ENCODE measurements at places on chromosomes 12 and 14.

GRCh38 chr12:127803545-127803944, 463.4 kb upstream of the TMEM132C start:
- DNase-seq, result no peak

DNA sequence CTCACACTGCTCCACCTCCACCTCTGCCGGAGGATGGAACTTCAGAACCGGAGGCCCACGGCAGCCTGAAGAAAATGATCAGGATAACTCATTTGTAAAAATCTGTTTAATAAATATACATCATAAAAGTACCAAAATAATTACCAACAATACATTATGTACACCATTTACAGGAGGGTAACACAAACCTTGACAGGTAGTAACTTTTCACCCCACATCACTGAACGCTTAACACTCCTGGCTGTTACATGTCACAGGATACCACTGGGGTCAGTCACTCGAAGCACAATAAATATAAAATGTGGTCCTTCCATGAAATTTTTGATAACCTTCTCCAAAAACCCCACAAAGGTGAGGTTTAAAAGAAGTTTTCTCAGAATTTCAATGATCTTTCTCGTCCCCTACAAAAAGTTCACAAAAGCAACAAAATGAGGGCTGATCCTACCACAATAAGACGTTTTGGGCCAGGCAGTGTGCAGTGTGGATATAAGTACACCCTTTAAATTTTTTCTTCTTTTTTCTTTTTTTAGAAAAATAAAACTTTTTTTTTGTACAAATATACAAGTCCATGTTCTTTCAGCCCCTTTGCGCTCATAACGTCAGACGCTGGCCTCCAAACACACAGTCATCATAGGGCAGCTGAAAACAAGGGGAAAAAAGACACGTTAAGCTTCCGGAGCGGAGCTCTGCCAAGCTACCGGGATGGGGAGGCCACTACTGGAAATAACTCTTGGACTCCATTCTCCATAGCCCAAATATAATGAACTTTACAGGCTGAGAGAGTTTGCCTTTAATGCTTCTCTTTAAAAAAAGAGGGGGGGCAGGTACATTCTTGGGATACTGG, 2.9 kb downstream of the NFKBIA start:
- DNase-seq, result no peak

DNA sequence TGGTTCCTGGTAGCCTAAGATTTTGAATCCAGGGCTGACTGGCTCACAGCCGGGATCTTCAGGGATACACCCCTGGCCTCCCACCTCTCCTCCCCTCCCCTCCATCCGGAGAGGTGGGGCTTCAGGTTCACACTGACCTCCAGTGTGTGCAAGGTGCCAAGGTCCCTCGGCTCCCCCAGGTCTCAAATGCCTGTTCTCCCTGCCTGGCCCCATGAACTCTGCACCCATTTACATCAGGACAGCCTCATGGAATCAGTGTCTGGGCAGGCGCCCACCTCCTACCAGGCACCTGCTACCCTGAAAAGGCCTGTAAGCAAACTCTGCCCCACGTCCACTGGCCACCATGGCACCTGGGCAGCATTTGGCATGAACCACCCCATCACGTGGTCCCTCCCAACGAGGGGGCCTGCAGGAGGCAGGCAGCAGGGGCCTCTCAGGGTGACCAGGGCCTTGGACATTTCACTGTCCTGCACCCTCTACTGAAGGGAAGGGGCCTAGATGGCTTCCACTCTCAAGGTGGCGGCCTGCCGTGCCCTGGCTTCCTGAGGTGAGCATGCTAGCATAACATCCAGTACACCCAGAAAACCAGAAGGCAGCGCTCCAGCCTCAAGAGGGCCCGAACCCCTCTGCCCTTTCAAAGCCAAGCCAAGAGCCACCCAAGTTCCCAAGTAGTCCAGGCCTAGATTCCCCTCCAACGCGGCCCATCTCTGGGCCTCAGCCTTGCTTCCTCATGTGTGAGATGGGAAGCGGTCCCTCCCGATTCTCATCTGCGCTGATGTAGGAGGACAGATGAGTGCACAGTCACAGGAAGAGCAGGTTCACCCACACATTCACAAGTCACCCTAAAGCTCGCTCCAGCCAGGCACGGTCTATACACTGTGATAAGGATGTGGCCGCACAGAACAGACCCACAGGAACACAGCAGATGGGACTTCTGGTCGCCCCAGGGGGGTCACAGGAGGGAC, 37.3 kb downstream of the CCDC85C start:
- no peak for DNase-seq

DNA sequence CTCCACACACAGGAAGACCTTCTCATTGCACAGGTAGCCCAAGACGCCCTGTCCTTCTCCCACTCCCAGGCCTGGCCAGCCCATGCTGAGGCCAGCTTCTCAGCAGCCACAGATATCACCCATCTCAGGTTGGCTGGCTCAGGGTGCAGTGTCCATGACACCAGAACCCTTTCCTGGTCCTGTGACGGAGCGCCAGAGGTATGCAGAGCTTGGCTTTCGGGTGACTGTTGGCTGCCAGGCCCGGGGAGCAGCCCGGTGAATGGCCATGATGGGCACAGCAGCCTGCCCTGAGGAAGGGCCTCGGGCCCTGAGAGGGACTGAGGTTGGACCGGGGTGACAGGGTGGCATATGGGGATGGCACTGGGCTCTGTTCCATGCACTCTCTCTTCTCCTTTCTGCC, 173.4 kb downstream of the TSPAN9 start:
- peak; percentile 84 for DNase-seq

DNA sequence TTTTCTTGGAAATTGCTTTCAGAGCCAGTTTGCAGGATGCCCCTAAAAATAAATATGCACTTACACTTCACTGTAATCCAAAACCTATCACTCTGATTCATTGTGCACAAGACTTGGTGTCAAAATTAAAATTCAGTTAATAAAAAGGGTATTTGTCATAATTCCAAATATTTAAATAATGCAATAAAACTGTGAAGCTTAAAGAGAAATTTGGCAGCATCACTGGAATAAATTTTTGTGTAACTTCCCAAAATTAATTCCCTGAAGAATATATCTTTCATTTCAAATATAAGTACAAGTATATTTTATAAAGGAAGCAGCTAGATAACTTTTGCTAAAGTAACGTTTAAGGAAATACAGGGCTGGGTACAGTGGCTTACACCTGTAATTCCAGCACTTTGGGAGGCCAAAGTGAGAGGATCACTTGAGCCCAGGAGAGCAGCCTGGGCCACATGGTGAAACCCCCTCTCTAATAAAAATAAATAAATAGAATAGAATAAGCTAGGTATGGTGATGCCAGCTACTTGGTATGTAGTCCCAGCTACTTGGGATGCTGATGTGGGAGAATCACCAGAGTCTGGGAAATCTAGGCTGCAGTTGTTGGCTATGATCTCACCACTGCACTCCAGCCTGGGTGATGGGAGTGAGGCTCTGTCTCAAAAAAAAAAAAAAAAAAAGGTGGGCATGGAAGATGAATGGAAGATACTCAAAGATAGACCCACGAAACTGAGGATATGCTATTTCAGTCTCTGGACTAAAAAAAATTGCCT, 233.8 kb downstream of the FBXL14 start:
- DNase-seq, result no peak

GRCh38 chr14:91331721-91332120, 85.9 kb downstream of the CCDC88C start:
- no peak for DNase-seq

DNA sequence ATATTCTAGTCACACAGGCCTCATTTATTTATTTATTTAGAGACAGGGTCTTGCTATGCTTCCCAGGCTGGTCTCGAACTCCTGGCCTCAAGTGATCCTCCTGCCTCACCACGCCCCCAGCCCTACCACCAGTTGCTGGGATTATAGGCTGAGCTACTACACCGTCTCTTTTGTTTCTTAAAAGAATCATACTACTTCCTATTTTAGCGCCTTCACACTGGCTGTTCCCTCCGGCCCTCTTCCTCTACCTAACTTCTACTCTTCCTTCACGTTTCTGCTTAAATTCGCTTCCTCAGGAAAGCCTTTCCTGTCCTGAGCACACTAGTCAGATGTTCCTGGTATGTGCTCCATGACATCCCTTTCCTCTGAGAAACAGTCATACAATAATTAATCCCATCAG, 6.4 kb upstream of the MRPL42 start:
- no peak for DNase-seq

GRCh38 chr12:75738486-75738885, 227.1 kb upstream of the KRR1 start:
- no peak for DNase-seq

DNA sequence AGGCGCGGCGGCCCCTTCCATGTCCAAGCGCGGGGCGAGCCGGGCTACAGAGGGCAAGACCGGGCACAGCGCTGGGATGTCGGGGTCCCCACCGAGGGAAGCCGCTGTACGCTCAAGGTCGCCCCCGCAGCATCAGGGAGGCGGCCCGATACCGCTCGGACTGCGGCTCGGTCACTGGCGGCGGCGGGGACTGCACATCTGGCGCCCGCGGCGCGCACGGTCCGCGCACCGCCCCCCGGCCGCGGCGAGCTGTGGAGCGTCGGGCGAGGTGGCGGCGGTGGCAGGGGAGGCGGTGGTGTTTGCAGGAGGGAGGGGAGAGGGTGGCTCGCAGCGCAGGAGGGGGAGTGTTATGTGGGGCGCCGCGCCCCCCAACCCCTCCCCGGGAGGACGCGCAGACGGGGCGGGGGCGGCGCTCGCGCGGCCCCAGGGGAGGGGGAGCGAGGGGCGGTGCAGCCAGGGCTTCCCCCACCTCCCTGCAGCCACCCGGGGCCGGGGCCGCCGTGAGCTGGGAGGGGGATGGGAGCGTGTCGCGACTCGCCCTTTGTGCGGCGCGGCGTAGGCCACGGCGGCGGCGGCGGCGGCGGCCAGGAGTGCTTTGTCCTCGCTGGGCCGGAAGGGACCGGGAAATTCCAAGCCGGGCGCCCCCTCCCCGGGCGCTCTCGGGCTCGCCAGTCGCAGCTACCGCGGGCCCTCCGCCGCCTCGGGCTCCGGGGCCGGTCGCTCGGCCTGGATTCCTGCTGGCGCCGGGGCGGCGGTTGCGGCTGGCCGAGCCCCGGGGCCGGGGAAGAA, at the start of gene NUAK1:
TSS of gene NUAK1 (minus strand) at position 322 of the 789 bp plus-strand sequence. CDS start at position 21, 301 bp downstream.
- DNase-seq, result peak; percentile 85

DNA sequence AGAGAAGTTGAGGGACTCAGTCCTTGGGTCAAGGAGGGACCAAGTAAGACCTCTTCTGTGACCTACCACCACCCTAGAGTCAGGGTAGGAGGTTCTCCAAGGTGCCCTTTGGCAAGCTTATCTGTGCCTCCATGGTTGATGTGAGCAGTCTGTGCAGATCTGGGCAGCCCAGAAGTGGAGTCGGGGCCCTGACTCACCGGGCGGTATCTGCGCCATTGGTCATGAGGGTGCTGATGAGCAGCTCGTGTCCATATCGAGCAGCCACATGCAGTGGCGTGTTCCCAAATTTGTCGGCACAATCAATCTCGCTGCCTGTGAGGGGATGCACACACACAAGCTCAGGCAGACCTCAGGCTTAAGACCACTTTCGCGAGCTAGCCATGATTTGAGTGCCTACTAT, 5.1 kb downstream of the ANKRD52 start:
- peak; percentile 27 for DNase-seq

- no peak for DNase-seq
These were observed 30.4 kb downstream of the CDC42BPB start for GRCh38 chr14:103026988-103027387.

GRCh38 chr12:34205401-34205800, 183.1 kb downstream of the ALG10 start:
- DNase-seq, result no peak

GRCh38 chr14:94384342-94384741, 4.1 kb downstream of the SERPINA1 start:
- no peak for DNase-seq

- DNase-seq, result peak; percentile 44
These were observed at the start of gene LBHD2 for GRCh38 chr14:103084021-103084919. LBHD2 (plus strand) TSS chr14:103084210; CDS start chr14:103086013, 1,803 bp downstream.

DNA sequence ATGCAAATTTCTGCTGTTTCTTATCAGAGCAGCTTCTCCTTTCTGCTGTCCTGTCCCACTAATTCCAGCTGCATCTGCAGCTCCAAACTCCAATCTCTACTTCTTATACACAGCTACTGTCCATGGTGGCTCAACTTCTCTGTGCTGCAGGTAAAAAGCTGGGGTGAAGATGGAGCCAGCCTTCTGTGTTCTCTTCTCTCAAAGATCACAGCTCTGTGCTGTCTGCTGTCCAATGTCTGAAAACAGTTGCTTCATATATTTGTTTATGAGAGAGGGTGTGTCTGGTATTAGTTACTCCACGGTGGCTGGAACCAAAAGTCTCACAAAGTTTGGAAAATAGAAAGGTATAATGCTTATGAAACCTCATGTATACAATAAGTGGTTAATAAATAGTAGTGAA, 445.8 kb upstream of the TBX3 start:
- DNase-seq, result no peak

DNA sequence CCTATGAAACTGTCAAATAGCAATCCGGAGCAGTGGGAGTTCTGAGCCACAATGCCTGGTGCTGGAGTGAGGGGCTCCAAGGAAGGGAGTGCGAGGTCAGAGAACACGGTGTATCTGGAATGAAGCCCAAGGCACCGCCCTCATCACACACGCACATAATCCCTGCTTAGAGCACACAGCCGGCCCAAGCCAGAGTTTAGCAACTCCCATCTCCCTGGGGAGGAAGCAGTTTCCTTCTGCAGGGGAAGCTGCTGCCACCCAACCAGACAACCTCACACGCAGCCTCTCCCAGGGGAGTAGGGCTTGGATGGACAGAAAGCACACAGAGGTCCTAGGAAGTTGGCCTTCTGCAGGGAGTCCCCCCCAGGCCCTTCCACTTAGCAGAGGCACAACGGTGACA, 31.3 kb downstream of the ACTN1 start:
- peak; percentile 86 for DNase-seq

DNA sequence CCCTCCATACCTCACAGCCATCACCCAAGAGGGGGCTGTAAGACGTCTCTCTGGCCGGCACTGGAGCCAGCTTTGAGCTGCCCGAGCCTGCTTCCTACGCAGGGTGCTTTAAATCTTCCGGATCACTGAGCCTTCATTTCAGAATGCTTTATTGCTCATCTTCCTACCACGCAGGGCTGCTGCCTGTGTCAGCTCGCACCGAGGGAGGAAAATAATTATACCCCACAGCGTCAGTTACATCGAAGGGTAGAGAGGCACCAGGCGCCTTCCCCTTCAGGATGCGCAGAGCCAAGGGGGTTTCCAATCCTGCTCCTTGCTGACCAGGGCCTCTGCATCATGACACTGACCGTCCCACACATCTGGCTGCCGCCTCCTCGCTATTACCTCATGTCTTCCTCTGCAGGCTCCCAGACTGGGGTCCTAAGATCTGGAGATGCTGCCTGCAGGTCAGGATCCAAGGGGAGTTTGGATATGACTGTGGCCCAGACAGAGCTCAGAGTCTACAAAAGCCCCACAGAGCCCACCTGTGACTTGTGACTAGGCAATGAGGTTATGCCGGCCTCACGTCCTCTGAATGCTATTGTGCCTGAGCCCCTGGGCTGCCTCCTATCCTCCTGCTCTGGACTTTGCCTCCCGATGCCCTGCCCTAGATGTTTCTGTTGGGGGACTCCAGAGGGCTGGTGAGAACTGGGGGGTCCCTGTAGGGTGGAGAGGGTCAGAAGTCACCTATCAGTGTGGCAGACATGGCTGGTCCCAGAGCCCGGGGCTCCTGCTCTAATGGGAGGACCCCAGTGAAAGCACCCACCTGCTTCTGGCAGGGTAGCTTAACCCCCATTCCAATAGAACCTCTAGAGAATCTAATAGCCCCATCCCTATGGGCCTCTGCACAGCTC, 220.3 kb upstream of the RTL1 start:
- DNase-seq, result no peak
